Effector memory CD4-positive, alpha-beta T cell (primary cell): ENCODE measurements at places on chromosomes 7 and 10.

GRCh38 chr7:25386311-25386744 lies 158.0 kb upstream of the NPVF start:
- no peak for DNase-seq

DNA sequence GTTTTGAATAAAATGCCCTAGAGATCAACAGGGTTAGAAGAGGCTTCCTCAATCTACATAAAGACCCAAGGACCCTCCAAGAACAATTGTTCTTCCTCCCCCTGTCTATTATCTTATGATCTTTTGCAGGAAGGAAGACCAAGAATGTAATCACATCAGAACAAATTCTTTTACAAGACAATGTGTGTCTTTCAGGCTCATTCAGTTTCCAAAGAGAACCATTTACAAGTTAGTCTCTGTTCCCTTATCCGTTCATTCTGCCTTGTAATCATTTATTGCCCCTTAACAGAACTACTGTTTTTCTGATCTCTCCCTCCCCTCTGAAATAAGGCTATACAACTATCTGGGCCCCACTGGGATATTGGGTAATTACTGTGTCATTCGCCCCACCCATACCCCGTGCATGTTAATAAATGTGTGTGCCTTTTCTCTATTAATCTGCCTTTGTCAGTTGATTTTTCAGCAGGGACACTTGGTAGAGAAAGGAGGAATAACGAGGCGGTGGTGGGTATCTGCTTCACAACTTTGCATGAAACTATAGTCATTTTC lies 5.7 kb upstream of the MKRN1 start:
- no peak for DNase-seq

- no peak for DNase-seq
Observed at GRCh38 chr7:28986028-28986764, 28.1 kb upstream of the TRIL start.

DNA sequence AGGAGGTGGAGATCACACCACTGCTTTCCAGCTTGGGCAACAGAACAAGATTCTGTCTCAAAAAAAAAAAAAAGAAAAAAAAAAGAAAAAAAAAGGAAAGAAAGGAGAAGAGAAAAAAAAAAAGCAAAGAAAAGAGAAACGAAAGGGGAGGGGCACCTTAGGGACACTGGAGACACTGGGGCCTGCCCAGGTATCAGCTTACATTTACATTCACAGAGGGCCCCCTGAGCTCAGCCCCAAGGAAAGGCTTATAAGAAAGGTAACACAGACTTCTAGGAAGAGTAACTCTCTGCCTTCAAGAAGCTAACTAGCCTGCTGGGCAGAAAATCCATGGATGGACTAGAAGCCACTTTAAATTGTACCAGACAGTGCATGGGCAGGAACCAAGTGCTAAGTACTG lies 108.8 kb downstream of the NPY start:
- no peak for DNase-seq

GRCh38 chr10:72026278-72027111 lies 61.9 kb downstream of the SPOCK2 start:
- DNase-seq: no peak

DNA sequence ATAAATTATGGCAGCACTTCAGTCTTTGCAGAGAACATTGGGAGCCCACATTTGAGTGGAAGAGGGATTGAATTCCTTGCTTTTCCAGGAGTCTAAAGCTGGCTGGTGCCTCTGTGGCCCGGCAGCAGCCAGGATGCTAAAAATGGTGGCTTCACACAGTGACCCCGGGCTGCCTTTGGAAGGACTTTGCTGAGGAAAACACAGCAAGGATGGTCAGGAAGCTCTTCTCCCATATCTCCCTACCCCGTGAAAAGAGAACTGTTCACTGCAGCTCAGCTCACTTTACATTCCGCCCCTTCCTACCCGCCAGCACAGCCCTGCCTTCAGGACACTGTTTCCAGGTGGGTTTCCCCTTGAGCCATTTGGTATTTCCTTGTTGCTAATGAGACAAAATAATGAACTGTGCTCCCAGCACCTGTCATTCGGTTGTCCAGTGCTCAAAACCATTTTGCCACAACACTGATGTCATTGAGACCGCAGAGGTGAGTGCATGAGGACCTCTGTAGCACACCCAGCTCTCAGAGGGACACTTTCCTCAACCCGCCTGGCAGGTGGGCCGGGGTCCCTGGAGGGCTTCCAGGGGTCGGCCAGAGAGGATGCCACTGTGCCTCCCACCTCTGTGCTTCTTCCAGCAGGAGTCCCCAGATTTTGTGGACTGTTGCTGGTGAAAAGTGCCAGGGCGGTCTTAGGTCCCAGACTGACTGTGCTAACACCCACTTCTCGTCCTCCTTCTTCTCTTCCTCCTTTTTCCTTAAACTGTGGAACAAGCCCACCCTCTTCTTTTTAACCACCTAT lies 255.7 kb upstream of the PPP2R2D start:
- DNase-seq: no peak

DNA sequence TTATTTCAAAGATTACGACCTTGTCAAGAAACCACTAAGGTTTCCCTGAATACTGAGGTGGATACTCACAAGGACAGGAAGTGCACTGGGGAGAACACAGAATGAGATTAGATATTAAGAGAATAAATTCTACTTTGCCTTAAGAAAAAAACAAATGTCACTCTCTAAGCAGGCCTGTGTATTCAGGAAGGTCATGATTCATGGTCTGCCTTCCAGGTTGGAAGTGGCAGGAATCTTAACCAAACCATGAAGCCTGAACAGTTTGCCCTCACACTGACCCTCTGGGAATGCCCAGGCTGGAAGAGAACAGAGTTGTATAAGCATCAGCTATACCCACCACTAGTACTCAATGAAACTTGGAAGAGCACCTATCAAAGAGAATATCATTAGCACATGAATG lies 227.6 kb downstream of the DGKI start:
- DNase-seq: no peak

- DNase-seq: no peak
Observed at GRCh38 chr10:88473989-88474883, 108.9 kb downstream of the RNLS start.

DNA sequence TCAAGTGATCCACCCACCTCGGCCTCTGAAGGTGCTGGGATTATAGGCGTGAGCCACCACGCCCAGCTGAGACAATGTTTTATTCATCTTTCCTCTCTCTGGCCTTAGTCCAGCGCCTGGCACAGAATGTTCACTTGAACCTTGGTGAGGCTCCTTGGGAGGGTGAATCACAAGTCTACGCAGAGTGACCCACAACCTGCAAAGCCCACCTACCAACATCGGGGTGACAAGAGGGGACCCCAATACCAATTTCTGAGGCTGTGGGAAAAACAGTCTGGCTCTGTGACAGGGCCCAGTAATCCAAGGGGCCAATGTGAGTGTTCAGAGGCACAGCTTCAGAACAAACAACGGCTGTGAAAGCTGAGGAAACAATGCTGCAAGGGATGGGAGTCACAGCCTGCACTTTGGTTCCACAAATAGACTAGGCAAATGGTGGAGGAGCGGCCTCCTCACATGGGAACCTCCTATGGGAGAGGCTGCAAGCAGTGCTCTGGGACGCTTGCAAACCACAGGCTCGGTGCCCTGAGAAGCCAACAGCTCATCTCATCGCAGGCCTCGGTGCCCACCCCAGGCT lies 5.6 kb upstream of the MALSU1 start:
- DNase-seq: no peak

DNA sequence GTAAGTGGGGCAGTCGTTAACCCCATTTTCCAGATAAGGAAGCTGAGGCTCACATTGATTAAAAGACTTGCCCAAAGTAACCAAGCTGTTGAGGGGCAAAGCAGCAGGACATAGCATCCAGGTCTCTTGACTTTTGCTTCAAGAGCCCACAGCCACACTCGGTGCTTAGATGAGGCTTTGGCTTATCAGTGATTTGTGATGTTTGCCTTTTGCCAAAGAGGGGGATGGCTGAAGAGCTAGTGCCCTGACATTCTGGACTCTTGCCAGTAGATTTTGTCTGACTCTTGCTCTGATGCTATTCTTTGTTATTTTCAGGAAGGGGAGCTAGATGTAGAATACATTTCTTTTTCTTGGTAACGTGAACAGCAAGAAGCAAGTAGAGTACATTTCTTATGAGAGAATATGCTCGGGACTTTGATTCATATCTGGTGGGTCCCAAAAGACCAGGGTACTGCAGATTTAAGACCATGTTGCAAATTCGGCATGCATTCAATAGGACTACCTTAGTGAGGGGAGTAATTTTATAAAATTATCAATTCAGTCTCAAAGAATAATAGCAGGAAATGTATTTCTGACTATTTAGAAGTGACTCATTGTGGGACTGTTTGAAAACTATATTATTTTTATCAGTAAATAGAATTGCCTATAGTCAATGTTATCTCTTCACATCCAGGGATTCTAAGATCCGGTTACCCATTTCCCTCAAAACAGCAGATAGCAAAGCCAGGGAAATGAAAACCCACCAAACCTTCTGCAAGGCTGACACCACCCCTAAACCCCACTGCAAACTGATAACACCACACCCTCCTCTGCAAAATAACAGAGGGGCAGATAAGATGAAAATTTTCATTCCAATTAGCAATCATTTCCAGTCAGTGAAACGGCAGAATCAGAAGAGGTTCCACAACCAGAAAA lies 180.0 kb upstream of the BMPER start:
- no peak for DNase-seq

- no peak for DNase-seq
Observed at GRCh38 chr10:127012769-127013152, 107.5 kb downstream of the DOCK1 start.

DNA sequence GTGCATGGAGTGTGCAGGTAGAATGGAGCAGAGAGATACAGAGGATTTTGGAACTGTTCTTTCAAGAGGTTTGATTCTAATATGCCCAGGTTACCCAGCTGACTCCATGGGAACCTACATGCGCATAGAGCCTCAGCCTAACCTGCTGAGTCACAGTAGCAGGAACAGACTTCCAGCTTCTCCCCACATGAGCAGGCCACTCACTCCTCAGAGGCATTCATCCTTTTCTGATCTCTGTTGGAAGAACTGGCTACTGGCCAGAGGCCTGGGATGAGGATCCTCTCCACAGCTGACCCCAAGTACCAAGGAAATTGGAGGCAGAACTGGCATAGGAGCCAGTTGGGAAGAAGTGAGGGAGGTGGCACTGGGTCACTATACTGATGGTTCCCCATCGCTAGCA lies 17.9 kb upstream of the CCSER2 start:
- DNase-seq: no peak

DNA sequence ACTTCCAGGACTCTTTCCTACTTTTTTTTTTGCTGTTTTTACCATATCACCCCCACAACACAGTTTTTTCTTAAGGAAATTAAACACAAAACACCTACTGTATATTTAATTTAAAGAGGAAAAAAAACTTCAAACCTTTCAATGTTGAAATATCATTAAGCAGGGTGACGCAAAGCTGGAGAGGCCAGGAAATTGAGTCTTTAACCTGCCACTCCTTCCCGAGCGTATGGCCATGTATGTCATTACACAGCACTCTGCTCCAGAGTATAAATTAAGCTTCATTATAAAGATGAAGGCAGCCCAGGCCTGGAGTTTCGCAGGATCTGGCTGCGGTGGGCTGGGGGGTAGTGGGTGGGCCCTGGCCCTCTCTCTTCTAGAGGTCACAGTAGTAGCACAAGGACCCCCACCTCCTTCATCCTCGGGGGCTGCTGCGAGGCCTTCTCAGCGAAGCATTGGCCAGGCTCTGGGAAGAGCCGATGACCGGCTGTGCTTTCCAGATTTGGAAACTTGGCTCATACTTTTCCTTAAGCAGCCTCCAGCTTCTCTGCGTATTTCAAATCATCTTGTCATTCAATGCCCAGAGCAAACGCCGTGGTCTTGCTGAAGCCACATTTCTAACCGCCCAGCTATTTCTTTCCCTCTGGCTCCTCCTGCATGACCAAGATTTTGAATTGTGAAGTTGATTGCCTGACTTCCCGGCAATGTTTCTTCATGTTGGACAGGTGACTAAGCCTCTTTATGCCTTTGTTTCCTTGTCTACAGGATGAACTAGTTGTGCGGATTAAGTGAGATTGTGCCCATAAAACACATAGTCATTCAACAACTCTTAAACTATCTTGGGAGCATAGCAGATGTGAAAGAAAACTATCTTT lies 765.1 kb downstream of the SUGCT start:
- no peak for DNase-seq

- DNase-seq: no peak
Observed at GRCh38 chr7:22061775-22062174, 116.1 kb upstream of the CDCA7L start.

GRCh38 chr7:43569424-43569823 lies 13.5 kb upstream of the STK17A start:
- DNase-seq: no peak

DNA sequence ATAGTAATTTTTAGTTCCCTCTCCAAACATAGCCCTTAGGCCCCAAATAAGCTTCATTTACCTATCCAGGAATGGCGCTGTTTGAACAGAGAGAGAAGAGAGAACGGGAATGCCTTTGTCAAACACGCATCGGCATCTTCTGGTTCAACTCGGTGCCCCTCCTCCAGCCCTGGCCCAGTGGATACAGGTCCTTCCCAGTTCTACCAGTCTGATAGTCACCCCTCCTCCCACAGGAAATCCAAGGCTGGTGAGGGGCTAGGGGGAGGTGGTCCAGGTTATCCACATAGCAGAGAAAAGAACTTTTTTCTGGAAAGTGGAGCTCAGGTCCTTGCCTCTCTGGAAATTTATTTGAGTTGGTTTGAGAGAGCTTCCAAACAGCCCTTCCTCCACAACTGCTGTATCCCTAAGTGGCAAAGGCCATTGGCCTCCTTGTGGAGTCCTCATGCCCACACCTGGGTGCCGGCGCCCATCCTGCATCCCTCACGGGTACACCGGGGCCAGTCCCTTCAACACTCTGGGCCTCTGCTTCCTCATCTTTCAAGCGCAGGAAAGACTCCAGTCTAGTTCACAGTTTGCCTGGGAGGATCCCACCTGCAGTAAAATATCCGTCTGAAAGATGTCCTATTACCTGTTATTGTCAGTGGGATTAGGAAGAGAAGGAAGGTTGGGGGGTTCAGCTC lies 287.4 kb downstream of the CELF2 start:
- no peak for DNase-seq

DNA sequence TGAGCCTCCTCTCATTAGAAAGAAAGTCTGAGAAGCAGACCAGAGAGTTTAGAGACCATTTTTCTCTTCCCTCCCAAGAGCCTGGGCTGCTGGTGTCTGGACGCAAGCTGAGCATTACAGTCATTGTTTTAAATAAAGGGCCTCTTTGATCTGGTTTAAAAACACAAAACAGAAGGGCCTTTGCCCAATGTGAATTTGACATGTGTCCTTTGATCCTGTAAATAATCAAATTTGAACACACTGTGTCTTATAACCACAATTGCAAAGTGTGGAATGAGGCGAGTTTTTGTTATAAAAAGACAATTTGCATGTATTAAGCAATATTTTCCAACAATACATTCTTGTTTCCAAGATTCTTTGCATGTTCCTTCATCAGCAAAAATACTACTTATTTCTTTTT lies 158.5 kb downstream of the C7orf25 start:
- DNase-seq: no peak

DNA sequence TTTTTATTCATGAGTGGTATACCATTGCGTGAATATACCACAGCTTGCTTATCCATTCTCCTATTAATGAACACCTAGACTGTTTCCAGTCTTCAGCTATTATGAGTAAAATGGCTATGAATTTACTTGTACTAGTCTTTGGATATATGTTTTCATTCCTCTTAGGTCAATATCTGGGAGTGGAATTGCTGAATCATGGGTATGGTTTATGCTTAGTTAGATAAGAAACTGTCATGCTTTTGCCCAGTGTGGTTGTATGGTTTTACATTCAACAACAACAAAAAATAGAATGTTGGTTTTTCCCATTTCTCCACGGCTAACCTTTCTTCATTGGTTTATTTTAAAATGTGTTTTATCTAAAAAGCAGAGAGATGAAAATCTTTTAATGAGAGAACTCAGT lies 308.3 kb downstream of the PHF14 start:
- no peak for DNase-seq

- DNase-seq: no peak
Observed at GRCh38 chr7:537911-538634, 18.4 kb upstream of the PDGFA start.
